ENCODE measurements at places on chromosomes 6 and 20.

- DNase-seq: no peak
Measured at GRCh38 chr20:63232235-63233060, 3.3 kb upstream of the BIRC7 start.

- DNase-seq: no peak
Measured at GRCh38 chr20:56839786-56840185, 210.7 kb downstream of the TFAP2C start.

DNA sequence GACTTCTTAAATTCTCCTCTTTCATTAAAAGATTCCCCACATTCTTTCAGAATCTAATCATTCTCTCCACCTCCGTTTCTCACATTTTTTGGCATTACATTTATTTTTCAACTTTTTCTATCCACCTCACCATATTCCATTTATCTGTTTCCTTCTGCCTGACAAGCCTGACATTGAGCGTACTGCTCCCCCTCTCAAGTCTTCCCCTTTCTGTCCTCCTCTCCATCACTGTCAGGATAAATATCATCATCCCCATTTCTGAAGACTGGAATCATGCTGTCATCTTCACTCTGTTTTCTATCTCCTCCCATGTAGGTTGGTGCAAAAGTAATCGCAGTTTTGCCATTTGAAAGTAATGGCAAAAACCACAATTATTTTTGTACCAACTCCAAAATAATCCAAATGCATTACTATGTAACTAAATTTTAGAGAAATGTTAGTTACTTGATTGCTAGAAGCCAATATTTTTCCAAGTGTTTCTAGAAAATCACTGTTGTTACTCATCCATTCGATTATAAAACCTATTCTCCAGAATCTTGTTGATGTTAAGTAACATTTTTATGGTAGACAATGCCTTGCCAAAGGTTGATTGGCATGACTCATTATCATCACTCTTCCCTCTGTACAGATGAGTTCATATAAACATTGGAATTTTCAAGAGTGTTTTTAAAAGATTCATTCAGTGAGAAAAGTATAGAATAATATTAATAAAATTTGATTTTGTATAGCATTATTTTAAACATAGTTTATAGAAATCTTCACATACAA lies 292.3 kb upstream of the RNF217 start:
- no peak for DNase-seq

DNA sequence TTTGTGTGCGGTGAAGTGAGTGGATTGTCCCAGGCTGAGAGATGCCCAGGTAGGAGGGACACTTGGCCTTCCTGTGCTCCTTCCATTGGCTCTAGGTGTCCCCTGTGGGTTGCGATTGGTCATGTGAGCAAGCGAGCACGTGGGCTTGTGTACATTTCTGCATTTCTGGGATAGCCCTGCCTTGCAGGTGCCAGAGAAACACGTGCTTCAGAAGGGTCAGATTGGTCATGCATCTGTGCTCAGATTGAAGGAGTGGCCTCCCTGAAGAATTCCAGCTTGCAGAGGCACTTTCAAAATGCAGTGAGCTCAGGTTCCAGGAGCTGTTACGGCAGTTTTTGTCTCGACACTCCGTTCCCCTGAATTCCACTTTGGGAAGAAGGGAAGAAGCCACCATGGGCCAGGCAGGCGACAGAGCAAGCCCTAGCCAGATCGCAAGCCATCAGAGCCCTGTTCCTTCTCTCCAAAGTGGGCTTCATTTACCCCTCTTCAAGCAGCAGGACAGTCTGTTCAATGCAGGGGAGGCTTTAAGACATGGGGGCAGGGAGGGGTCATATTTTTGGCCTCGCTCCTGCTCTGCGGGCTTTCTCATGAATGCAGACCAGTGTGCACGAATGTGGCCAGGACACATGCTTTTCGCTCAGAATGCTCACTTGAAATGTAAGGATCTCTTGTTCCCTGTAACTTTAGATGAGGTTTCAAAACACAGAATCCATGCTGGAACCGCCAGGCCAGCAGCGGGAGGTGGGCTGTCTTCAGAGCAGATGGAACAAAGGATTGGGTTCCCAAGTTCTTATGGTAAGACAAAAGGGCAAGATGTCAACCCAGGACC lies 78.6 kb upstream of the AKAP12 start:
- no peak for DNase-seq

GRCh38 chr20:39645131-39645530 lies 683.0 kb downstream of the DHX35 start:
- DNase-seq: no peak

DNA sequence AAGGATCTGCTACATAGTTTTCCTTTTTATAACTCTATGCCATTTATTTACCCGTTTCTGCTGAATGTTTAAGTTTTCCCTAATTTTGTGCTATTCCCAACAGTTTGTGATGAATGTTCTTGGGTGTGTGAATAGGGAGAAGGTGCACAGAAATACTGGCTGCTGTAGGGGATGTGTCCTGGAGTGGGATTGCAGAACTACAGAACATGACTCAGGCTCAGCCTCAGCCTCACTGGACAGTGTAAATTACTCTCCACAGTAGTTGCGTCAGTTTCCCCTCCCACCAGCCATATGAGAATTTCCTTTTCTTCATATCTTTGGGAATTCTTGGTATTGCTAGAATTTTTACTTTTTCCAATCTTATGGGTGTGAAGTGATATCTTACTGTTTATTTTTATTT lies 57.0 kb downstream of the SLX4IP start:
- no peak for DNase-seq

GRCh38 chr6:27136978-27137814 lies 110.3 kb upstream of the PRSS16 start:
- no peak for DNase-seq

- DNase-seq: no peak
Measured at GRCh38 chr6:140045116-140045515, 670.7 kb upstream of the CITED2 start.

- DNase-seq: no peak
Measured at GRCh38 chr20:50211091-50211490, 20.5 kb downstream of the CEBPB start.

DNA sequence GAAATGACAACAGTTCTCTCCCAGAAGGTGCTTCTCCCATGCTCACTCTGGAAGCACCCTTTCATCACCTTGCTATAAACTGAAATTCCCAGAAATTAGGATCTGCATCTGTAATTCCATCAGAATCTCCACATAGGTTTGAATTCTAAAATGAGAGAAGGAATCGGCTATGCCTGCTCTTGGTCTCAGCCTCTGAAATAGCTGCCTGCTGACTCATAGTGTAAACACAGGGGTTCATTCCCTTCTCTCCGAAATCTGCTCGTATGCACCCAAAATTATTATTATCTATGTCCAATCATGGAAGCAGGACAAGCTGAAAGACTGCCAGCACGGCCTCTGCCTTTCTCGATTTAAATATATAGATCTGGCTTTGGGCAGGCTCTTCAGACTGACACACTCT lies 74.6 kb upstream of the TAB2 start:
- no peak for DNase-seq

GRCh38 chr6:144296973-144297372 lies 11.8 kb downstream of the UTRN start:
- no peak for DNase-seq

GRCh38 chr6:20408851-20409250 lies 7.2 kb downstream of the E2F3 start:
- no peak for DNase-seq

DNA sequence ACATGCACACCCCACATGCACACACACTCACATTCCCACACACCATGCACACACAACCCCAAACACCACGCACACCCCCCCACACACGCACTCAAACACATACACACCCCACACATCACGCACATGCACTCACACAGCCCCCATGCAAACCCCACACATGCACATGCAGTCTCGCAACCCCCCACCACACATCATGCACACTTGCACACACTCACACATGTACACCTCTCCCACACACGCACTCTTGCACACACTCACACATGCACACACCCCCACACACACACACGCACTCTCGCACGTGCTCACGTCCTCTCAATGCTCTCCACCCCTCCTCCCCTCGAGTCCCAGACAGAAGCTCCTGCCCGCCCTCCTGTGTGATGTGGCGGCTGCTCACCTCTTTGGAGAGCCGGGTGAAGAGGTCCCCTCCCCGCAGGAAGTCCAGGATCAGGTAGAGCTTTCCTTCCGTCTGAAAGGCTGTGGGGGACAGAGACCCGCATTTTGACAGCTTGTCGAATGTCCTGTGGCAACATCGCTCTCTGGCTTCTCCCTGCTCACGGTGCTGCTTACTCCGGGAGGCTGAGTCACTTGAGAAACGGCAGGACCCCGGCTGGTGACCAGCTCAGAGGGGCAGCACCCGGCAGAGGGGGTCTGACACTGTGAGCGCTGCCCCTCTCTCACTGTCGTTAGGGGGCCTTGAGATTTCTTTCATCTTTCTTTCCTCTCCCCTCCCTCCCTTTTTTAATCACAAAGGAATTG lies 78.5 kb downstream of the RAMACL start:
- DNase-seq: no peak

- DNase-seq: no peak
Measured at GRCh38 chr20:57724610-57725405, 15.0 kb upstream of the PMEPA1 start.

GRCh38 chr6:2643130-2643529 lies 107.6 kb downstream of the MYLK4 start:
- no peak for DNase-seq

DNA sequence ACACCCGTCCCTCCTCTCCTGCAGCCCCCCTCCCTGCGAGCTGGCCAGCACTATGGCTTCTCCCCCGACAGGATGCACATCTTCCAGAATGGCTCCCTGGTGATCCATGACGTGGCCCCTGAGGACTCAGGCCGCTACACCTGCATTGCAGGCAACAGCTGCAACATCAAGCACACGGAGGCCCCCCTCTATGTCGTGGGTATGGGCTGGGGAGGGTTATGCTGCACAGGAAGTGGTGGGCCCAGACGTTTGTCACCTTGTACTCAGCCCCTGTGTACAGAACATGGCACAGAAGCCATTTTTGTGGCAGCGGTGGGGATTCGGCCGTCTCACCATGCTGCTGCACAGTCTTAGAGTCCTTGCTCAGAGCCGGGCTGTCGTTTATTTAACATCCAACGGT lies 29.0 kb upstream of the SRF start:
- DNase-seq: peak; percentile 12

Data from stimulated activated CD8-positive, alpha-beta memory T cell treated with anti-CD3 and anti-CD28 coated beads, Interleukin-7, amount 100 ng/mL, for 4 hours (primary cell).